ENCODE measurements at places on chromosomes 2 and 18.

- no peak for DNase-seq
Observed at GRCh38 chr2:70569559-70569958, 15.9 kb upstream of the TGFA start.

GRCh38 chr2:163252199-163252598, 413.6 kb upstream of the KCNH7 start:
- no peak for DNase-seq

DNA sequence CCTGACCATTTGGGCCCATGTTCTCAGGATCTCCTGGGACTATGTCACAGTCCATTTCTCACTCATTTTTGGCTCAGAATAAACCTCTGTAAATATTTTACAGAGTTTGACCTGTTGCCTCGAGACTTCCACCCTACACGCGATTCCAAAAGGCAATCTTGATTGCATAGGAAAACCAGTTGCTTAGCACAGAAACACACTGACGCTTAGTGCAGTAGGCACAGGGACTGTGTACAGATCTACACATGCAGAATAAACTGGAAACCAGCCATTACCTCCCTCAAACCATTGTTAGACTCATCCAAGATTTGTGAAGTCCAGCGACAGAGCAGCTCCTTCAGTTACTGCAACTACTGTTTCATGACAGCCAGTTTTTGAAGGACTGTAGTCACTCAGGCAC, 73.0 kb downstream of the NCKAP5 start:
- no peak for DNase-seq

GRCh38 chr18:79549638-79550000, 130.0 kb upstream of the CTDP1 start:
- DNase-seq, result no peak

GRCh38 chr18:2653467-2653866, 2.1 kb upstream of the SMCHD1 start:
- DNase-seq, result no peak

DNA sequence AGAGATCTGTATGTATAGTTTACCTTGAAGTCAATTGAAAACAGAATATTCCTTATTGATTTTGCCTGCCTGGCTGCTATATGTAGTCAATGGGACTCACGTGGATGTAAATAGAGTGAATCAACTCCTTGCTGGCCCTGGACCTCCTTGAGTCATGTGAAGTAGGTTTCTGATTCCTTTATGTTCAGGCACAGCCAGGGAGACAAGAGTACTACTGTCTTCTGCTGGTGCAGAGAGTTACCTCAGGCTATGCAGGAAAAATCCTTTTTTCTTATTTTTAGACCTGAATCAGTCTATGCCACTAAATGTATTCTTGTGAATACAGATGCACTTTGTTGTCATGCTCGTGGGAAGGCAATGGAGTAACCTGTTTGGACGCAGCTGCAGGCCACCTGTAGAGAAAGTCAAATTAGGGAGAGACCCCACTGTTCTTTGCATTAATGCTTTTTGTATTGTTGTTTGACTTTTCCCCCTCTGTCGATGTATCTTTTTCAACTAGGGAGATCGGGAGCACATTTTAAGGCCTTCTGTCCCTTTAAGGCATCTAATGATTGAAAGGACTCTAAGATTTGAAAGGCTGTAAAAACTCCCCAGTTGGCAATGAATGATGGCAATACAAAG, 473.9 kb downstream of the ARHGAP15 start:
- no peak for DNase-seq

DNA sequence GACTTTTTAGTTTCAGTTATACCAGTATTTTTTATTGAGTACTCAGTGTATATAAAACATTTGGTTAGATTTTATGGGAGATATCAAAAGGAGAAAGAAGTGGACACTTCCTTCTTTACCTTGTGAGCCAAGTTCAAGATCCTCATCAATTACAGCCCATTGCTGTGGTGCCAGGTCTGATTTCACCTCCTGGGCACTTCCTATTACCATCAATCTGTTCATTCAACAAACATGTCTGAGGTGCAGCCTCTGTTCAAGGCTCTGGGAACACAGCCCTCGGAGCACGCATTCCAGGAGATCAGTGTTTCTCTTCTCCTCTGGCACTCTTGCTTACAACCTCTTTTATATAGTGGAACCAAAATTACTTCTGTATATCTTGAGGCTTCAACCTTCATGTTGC, 171.4 kb upstream of the ALPP start:
- no peak for DNase-seq

- DNase-seq, result no peak
Observed at GRCh38 chr18:44731530-44732237, 51.0 kb downstream of the SETBP1 start.

DNA sequence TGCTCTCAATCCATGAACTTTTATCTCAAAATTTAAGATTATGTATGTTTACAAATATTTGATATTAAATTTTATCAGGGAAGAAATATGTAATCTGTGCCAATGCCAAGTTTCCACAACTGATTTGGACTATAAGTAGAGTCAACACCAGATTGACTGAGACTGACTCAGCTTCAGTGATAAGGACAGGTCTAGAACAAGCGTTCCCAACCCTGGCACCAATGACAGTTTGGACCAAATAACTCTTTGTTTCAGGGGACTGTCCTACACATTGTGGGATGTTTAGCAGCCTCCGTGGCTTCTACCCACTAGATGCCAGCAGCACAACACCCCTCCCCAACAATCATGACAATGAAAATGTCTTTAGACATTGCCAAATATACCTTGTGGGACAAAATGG, 165.3 kb downstream of the THADA start:
- no peak for DNase-seq

GRCh38 chr2:84038866-84039265, 420.2 kb downstream of the SUCLG1 start:
- DNase-seq, result no peak

GRCh38 chr2:204452464-204453023, 92.7 kb upstream of the PARD3B start:
- DNase-seq, result no peak

DNA sequence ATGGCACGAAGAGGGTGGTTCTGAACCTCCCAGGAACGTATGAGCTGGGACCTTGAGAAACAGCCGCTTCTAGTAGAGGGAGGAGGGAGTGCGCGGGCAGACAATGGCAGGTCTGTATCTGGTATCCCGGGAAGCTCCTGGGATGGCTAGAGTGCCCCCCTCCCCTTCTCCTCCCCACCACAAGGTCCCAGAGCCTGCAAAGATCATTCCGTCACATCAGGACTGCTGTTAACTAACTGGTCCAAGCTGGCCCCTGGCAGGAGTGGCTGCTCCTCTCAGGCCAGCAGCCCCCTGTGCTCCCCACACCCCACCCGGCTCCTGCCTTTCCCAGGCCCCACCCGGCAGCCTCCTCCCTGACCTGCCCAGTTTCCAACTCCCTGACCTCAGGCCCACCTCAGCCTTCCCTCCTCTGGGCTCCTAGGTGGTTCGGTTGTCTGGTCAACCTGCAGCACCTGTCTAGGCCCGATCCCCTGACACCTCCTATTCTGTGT, 75.0 kb downstream of the TPO start:
- DNase-seq, result no peak

- no peak for DNase-seq
Observed at GRCh38 chr2:19589791-19590190, 231.4 kb upstream of the OSR1 start.

GRCh38 chr2:9306911-9307310, 100.3 kb downstream of the ASAP2 start:
- DNase-seq, result no peak

DNA sequence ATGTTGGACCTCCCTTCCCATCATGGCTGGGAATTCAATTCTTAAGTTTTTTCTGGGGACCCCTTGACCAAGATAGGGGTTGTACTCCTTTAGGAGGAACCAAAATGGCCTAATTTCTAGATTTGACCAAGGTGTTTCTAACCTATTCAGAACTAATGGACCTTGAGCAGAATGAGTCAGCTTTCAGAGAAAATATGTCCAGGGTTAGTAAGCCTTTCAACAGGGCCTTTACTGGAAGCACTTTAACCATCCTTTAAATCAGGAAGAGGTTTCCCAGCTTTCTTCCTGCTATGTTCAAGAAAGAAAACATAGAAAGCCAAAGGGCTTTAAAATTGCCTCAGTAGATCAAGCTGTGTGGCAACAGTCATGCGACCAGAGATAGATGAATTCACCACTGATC, 1184.9 kb upstream of the ACVR2A start:
- DNase-seq, result no peak

GRCh38 chr2:37350034-37350433, 5.6 kb downstream of the QPCT start:
- DNase-seq, result peak; percentile 23

DNA sequence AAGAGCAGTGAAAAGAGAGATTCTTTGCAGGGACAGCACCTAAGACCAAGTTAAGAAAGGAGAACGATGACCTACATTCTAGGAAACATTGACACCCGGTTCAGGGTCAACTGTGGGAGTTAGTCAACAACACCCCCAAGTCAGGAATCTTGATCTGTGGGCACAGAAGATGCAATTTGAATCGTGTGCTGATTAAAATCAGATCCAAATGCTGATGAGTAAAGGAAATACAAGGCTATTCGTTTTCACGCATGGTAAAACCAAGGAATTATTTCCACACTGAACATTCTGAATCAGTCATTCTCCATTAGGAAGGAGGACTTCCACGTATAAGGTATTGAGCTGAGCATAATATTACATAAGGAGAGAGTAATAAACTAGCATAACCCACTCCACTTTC, 124.2 kb downstream of the COPS8 start:
- no peak for DNase-seq

- no peak for DNase-seq
Observed at GRCh38 chr18:31835528-31836133, 75.0 kb upstream of the SLC25A52 start.

GRCh38 chr18:11511434-11512095, 97.8 kb upstream of the SLC35G4 start:
- no peak for DNase-seq

Data from NCI-H2171 (cell line).